ENCODE measurements at places on chromosomes 4 and X.

DNA sequence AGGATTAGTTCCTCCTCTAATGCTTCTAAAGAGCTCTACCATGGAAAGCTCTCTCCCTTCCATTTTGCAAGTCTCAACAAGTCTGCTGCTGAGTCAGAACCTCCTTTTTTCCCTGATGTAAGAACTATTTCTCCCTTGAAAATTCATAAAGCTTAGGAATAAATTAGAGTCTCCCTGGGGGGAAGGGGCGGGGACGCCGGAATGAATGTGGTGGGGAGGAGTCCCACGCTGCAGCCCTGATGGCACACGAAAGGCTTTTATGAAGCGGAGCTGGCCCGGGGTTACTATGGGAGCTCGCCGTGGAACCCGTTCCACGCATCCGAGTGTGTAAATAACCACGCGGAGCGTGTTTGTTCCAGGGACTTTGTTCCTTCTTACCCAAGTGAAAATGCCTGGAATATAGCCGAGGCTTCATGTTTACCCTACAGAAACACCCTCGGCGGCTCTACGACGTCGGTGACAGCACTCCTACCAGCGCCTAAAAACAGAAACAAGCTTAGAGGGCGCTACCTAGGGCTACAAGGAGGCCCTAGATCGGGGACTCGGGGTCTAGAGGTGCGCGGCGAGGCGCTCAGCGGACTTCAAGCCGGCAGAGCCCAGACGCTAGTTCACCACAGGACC is 923 bp upstream of the CPEB2 start:
- peak; percentile 16 for DNase-seq

- DNase-seq = peak; percentile 67
Observed at GRCh38 chr4:16225863-16226815, at the start of gene TAPT1. Gene TAPT1 (minus strand): TSS chr4:16226471. CDS start chr4:16226457, 14 bp downstream.

DNA sequence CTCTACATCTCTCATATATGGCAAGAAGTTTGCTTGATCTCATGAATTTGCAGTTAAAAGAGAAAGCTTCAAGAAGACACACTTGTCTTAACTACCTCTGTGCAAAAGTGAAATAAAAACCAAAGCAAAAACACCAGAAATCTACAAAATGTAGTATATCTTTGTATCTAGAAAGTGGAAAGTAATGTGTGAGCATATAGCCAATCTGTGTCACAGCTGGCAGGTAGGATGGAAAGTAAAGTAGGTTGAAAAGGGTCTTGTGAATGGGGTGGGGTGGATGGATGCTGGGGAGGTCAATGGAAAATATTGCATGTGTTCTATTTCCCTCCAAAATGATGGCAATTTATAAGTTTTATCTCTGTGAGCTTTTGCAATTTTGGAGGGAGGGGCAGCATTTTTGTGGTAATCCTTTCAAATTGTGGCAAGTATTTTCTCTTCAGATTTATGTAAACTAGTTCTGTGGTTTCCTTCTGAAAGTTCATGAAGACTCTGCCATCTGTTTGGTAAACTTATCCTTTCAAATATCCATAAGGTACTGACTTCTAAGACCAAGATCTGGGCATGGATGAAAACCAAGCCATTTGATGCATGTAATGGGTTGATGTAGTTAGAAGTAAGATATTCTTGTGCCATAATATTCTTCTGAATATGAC is 215.9 kb upstream of the GIMD1 start:
- no peak for DNase-seq

DNA sequence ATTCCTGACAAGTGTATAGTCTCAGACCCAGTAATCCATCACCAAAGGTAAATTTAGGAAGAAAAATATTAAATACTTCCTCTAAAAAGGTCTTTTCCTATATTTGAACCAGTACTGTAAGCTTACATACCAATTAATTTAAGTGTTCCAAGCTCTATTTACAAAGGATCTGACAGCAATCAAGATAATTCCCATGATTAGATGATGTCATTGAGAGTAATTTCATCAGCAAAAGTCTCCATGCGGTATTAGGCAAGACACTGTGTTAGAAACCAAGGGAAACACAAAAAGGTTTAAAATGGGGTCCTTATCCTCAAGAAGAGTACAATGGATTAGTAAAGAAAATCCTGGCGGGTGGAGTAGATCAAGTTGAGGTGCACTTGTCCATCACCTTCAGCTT is 198.5 kb downstream of the PRDM5 start:
- no peak for DNase-seq

- DNase-seq = no peak
Observed at GRCh38 chrX:110204986-110205385, 112.9 kb downstream of the AMMECR1 start.

DNA sequence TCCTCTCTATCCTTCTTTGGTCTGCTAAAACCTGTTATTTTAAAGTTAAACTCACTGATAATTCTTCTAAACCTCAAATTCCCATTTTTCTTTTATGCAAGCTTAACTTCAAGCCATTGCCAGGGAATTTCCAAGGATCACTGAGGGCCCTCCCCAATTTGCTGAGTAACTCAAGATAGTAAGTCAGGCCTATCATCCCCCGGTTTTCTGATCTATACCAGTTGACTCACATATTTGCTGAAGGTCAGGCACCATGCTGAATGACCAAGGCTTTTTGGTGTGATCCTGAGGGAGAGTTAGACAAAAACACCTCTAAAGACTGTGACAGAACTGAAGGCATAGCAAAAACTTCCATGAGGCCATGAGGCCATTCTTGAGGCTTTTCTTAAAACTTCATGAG is 1301.9 kb downstream of the PCDH7 start:
- DNase-seq = no peak

DNA sequence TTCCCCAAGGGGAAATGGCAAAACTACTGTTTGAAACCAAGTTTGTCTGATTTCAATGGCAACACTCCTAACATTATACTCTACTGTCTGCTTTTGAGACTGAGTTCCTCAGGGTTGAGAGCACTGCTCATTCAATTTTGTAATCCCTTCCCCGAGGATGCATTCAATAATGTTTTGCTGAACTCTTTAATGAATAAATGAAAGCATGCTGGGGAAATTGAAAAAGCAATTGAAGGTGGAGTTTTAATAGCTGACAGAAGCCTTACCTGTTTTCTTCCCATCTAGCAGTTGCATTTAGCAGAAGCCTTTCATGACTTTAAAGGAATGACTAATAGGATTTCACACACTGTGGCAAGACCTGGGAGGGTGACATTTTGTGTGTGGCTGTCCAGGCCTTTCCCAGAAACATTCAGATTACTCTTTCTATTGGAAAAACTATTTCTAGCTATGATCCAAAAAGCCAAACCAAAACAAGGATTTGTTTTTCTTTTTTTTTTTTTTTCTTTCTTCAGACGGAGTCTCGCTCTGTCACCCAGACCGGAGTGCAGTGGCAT is 45.1 kb downstream of the DTHD1 start:
- no peak for DNase-seq

DNA sequence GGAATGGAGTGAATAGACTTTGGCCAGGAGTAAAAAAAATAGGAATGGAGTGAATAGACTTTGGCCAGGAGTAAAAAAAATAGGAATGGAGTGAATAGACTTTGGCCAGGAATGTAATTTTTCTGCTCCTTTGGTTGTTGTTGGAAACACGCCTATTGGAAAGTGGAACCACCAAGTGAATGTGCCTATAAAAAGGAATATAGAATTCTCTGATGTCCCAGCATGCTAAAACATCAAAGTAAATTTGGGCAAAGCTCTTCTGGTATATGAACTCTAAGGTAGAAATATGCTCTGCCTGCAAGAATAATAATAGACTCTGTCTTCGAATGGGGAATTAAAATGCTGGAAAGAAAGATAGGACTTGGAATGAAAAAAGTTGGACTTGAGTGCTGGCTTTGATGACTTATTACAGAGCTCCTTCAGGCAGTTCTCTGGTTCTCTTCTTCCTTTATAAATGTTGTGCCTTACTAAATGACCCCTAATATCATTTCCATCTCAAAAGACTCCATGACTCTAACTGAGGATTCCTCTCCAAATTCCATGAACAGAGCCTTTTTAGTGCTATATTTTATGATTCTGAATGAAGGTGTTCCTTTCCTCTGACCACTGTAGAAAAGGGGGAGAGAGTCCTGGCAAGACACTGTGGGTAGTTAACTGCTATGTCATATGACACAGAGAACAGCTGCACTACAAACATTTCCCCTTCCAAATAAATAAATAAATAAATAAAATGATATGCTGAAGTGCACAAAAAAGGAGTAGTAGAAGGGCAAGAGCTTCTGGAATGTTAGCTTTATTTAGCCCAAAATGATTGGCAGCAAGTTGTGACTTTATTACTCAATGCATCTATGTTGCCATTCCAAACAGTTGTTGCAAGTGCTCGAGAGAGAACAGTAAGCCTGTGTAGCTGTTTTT is 13.5 kb upstream of the GBA3 start:
- DNase-seq = no peak

GRCh38 chr4:185394568-185395237 is 1.0 kb downstream of the LRP2BP start:
- no peak for DNase-seq

- DNase-seq = no peak
Observed at GRCh38 chrX:14590693-14591424, 61.5 kb downstream of the GLRA2 start.

GRCh38 chrX:11629593-11630211 is 36.0 kb downstream of the ARHGAP6 start:
- DNase-seq = no peak

DNA sequence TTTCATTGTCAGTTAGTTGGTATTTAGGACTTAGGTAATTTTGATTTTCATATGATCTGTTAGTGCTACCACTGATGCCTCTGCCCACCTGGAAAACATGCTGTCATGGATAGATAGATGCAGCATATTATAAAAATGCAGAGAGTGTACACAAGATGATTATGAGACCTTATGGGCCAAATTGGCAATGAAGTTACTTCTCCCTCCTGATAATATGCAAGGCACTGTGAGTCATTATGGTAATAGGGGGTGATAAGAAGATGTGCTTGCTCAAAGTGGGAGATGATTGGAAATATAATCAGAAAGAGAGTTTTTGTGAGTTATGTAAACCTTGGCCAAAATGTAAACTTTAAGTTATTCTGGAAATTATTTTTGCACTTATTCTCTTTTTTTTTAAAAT is 56.6 kb upstream of the RHOH start:
- no peak for DNase-seq

- no peak for DNase-seq
Observed at GRCh38 chr4:106038012-106038411, 142.7 kb downstream of the NPNT start.

DNA sequence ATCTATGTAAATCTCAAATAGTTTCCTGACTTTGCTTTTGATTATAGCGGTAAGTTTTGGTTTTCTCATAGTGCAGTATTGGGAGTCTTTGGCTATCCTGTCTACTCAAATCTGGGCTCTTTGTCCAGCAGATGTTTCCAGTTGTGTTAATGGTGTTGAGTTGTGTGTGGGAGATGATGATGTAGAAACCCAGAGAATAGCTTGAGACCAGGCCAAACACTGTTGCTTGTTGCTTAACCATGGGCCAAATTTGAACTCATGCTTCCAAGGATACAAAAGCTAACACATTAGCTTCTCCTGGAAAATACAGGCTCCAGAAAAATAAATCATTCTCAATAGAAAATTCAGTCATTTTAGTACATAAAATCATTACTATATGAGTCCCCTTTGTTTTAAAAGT is 82.6 kb upstream of the GYPA start:
- DNase-seq = no peak

DNA sequence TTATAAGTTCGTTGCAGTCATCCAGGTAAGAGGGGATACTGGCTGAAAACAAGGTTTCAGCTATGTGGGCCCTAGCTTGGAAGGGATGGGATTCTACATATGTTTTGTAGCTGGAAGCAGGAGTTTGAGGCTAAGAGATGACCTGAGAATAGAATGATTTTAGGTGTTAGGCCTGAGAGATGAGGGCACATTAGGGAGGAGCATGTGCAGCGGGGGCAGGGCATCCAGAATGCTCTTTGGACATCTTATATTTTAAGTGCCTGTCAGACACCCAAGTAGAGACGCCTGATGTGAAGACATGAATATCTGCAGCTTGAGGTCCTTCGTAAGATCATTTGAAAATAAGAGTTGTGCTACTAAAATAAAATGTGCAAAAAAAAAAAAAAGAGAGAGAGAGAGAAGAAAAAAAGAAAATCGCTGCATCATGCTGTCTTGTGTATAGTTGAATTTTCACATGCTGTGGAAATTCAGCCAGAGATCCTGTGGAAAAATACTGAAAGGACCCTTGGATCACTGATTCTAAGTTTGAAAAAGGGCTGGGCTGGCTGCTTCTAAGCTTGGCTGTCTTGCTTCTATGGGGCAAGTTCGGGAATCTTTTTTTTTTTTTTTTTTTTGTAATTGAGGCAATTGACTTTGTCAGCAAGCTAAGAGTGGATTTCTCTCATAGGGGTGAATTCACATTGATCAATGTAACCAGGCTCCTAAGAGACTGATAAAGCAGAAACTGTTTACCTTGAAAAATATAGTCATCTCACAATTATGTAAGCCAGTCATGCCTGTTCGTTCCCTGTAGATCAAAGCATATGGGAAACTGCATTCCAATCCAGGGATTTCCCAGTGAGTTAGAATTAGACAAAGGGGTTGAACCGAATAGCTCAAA is 341.0 kb upstream of the GATB start:
- DNase-seq = no peak

DNA sequence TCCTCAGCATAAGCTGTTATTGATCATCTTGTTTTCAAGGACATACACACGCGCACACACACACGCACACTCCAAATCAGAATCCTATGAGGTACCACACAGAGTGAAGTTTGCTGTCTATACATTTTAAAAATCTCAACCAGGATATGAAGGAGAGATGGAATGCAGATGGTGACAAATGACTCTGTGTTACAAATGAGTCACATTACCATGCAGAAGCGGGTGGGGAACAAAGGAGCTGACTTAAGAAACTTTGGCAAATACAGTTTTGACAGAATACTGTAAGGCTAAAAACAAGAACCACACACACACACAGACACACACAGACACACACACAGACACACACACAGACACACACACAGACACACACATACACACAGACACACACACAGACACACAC is 81.7 kb downstream of the RELL1 start:
- DNase-seq = no peak
